ENCODE measurements at places on chromosomes 5 and 9. TPM values are rescaled to one million over a fixed set of nuclear protein-coding genes. Genes with fewer than 3 reads are reported as not detected.

- no peak for DNase-seq
Measured at GRCh38 chr5:168471785-168472184, 14.5 kb upstream of the RARS1 start.

DNA sequence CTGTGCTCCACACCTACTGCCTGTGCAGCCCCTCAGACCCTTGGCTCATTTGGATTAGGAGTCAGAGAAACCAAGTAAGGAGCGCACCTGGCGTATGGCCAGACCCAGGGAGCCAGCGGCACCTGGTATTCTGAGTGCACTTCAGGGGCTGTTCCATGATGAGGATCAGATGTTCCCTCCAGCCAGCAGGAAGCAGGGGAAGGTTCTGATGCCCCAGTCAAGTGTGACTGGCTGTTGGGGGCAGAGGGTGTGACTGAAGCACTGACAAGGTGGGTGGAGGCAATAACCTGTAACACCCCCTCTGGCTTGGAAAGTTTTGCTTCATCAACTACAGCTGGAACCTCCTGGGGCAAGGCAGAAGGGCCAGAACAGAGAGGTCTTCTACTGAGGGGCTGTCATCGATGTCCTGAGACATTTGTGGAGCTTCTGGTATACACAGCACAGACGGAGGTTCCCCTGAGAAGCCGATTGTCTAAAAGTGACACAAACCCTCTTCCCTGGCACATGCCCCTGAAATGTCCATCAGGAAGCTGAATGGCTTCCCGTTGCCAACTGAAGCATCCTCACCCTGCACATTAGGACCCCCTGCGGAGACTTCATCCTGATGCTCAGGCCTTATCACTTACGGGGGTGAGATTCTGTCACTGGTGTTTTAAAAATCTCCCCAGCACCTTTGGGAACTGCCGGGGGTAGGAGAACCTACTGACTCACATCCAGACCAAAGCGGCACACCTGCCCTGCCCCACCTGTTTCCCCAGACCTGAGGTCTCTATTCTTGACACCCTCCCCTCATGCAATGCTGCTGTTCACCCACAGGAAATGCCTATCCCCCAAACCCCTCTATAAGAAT, 21.1 kb downstream of the TRAF1 start:
- DNase-seq, result no peak

- no peak for DNase-seq
Measured at GRCh38 chr5:2207416-2208238, 324.9 kb upstream of the IRX4 start.

GRCh38 chr5:179234563-179235135, 110.6 kb downstream of the ADAMTS2 start:
- DNase-seq, result peak; percentile 34

DNA sequence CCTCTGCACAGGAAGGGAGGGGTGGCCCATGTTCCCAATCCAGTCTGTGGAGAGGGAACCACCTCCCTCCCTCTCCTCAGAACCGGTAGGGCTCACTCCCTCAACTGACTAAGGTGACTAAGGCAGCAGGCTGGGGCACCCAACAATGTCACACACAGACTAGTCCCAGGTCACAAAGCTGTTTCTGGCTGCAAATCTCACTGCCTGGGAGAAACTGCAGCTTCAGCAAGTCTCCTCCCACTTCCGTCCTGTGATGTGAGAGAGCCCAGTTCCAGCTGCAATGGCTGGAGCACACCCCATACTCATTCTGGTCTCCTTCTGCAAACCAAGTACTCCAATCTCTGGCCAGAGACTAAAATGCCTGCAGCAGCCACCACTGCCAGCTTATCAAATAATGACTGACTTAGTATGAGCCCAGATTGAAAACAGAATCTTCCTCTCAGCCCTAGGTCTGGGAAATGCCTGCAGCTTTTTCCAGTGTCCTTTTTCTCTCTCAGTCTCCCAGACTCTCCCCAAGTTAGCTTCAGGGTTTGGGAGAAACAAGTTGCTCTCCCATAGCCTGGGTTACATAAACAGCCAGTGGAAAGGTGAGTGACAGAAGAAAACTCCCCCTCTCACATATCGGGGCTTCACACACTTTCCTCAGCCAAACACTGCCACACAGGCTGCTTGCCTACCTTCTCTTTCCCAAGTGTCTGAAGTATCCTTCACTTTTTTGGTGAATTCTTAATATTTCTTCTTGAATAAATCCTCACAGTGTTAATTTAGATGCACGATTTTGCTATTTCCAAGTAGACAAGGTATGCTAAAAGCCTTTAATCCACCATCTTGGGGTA, 247.4 kb upstream of the RASA1 start:
- no peak for DNase-seq

DNA sequence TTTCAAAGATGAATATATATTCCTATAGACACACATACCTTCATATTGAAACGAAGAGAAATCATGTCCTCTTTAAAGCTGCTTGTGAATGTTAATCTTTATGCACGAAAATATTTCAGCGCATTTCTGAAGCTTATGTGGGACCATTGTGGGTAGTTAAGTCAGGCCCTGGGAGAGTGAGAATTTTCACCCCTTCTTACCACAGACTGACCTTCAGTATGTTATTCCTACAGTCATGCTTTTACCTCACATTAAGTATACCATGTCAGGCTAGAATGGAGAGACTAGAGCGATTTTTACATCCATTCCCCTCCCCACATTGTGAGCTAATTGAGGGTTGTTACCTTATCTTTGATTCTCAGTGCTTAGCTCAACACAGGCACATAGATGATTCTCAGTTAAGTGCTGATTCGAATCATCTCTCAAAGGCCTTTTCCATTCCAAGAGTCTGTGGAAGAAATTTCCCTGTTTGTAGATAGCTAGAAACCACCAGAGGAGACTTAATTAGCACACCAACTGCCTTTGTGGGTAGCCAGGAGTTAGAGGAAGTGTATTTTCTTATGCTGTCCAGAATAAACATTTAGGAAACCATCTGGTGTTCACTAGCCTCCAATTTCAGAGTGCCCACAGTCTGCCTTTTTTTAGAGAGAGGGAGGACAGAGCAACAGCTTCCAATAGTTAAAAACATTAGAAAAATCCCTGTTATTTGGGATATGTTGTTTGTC, 110.5 kb downstream of the MEGF10 start:
- no peak for DNase-seq

GRCh38 chr5:156411-157072, 34.8 kb upstream of the LRRC14B start:
- DNase-seq, result no peak

DNA sequence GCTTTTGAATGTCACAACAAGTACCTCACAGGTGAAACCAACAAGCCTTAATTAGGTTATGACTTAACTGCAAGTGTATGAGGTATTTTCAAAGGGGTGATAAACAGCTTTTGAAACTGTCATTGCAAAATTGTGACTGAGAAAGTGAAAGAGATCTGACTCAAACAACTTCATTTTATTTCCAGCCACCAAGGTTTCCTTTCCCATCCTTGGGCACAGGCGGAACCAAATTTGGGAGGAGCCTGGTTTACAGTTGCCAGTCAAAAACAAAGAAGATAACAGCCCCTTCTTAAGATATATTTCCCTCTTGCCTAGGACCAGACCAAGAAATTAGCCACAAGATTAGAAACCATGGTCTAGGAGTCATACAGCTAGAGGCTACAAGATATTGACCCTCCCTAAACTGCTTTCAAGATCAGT, 417.1 kb downstream of the CSNK1G3 start:
- DNase-seq, result no peak

- DNase-seq, result no peak
Measured at GRCh38 chr9:38356851-38357250, 35.7 kb upstream of the ALDH1B1 start.

DNA sequence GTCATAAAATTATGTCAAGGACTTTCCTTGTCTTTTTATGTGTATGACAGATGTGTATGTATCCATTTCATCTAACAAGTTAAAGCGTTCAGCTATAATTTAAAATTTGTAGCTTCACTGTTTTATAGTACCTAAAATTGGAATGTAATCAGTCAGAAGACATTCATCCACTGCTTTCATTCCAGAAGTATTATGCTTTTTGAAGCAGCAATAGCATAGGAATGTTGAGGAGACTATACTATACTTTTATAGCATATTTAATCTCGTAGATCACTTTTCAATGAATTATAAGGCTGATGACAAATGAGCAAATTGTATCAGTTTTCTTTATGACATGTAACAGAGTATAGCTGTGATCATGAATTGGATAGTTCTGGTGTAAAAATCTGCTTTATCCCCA, 6.9 kb downstream of the PCDHGA12 start:
- no peak for DNase-seq

DNA sequence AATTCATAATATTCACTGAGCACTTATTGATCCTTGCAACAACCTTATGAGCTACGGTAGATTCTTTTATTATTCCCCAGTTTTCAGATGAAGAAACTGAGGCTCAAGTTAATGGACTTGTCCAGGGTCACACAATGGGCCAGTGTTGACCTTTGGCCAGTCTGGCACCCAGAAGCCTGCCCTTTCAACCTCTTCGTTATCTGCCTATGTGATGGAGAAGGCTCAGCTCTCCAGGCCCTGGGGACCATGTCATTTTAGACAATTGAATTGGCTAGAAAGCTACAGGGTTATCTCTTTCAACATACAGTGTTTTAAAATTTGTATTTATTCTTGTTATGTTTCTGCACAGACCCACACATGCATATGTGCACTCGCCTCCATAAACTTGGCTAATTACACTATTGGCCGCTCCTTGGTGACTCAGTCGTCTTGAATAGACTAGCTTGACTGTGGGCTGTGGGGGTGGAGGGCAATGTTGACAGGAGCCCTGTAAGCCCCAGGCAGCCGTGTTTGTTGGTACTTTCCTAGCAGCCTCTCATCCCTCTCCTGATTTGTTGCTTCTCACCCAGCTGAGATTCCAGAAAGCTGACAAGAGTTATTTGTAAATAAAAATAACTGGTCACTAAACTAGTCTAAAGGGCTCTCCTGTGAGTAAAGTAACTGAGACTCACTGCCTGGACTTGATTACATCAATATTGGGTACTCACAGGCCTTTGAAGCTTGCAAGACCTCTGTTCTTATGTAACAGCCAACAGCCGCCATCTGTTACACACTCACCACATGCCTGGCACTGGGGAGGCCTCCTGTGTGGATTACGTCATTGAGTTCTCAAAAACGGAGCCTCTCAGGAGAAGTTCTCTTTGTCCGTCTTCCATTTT, 8.5 kb upstream of the ANGPTL2 start:
- peak; percentile 86 for DNase-seq

GRCh38 chr5:74017786-74018211, 391.8 kb downstream of the ARHGEF28 start:
- no peak for DNase-seq

DNA sequence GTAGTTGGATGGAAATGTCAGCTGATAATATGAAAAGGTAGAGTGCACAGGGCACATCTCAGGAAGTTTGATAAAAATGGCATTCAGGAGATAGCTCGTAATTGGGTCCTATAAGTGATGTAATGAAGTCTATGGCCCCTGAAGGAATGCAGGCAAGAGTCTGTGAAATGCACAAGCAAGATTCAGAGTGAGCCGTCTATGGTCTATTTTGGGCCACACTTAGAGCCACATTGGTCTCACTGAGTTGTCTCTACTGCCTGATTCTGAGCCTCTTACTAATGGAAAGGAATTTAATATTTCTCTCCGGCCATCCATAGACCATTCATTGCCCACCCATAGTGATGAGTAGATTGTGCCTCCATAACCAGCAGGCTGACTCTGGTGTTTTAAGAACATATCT, 111.3 kb upstream of the KCNN2 start:
- DNase-seq, result no peak

DNA sequence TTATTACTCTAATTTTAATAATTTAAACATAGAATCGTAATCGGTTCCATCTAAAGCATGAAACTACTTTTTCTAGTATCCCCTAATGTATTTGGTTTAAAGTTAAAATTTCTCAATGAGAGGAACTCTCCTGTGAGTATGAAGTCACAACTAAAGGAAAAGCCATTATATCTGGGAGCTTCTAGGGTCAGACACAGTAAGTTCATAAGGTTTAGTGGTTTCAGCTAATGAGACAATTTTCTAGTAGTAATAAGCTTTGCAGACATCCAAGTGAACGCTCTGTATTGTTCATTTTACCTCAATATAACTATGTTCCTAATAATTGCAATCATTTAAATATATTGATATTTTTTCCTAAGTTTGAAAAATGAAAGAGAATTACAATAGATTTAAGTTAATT, 364.4 kb upstream of the CDH9 start:
- no peak for DNase-seq

DNA sequence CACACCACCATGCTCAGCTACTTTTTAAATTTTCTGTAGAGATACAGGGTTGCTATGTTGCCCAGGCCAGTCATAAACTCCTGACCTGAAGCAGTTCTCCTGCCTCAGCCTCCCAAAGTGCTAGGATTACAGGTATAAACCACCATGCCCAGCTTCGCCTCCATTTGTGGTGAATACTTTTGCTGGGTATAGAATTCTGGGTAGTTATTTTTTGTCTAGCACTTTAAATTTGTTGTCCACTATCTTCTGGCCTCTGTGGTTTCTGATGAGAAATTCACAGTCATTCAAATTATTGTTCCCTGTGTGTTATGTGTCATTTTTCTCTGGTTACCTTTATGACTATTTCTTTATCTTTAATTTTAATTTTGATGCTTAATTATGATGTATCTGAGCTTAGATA, 57.7 kb upstream of the EXOC3 start:
- DNase-seq, result peak; percentile 9

DNA sequence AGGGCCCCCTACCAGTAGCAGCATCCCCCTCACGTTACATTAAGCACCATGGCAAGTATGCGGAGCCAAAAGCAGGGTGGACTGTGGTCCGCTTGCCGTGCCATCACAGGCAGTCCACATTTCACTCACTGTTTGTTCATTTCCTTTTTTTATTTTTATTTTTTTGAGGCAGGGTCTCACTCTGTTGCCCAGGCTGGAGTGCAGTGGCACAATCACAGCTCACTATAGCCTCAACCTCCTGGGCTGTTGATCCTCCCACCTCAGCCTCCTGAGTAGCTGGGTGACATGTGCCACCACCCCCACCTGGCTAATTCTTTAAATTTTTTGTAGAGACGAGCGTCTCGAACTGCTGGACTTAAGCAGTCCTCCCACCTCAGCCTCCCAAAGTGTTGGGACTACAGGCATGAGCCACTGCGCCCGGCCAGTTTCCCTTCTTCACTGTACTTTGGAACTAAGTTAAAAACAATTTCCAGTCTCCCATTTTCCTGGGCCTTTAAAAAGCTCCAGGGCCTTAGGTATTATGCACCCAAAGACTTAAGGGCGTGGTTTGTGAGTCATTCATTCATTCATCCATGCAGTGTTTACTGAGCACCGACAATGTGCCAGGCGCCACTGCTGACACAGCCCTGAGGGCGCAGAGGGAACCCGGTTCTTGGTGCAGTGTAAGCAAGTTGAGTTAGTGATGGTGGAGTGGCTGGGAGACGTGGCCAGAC, 19.9 kb downstream of the PRRX2 start:
- DNase-seq, result no peak

INSYN2B gene
- not detected for total RNA-seq

PLAC8L1 gene
- total RNA-seq, result not detected

SLC45A2 gene
- total RNA-seq, result 0.82 TPM

NRG2 gene
- 1.8 TPM for total RNA-seq

STING1 gene
- total RNA-seq, result 80.0 TPM

CNTNAP3 gene
- total RNA-seq, result 6.1 TPM
